ENCODE measurements at places on chromosomes 2 and 18.
A peak's percentile ranks its signal among the peaks of the same experiment; 100 is the strongest.

GRCh38 chr18:41922841-41923240 lies 32.2 kb upstream of the PIK3C3 start:
- no peak for DNase-seq

- DNase-seq, result no peak
These were observed 46.1 kb upstream of the DAPL1 start for GRCh38 chr2:158748926-158749590.

- DNase-seq, result no peak
These were observed 82.8 kb upstream of the TMEM18 start for GRCh38 chr2:760001-760400.

DNA sequence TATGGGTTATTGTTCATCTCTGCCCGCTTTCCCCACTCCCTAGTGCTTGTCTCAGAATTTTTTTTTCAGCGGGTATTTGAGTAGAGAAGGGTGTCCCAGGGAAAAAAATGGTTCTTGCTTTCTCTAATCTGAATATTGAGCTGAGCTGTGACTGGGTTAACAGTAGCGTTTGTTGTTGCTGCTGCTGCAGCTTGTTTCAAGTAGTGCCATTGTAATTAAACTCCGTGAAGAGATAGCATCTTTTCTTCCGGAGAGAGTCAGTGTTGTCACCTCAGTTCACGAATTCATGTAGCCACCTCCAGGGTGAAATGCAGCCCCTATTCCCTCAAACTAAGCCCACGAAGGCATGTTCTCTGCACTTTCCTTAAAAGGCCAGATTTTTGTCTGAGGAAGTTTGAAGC lies 1.5 kb upstream of the AAK1 start:
- DNase-seq, result peak; percentile 71

- DNase-seq, result peak; percentile 2
These were observed 187.6 kb downstream of the ARHGAP28 start for GRCh38 chr18:6917072-6917471.

DNA sequence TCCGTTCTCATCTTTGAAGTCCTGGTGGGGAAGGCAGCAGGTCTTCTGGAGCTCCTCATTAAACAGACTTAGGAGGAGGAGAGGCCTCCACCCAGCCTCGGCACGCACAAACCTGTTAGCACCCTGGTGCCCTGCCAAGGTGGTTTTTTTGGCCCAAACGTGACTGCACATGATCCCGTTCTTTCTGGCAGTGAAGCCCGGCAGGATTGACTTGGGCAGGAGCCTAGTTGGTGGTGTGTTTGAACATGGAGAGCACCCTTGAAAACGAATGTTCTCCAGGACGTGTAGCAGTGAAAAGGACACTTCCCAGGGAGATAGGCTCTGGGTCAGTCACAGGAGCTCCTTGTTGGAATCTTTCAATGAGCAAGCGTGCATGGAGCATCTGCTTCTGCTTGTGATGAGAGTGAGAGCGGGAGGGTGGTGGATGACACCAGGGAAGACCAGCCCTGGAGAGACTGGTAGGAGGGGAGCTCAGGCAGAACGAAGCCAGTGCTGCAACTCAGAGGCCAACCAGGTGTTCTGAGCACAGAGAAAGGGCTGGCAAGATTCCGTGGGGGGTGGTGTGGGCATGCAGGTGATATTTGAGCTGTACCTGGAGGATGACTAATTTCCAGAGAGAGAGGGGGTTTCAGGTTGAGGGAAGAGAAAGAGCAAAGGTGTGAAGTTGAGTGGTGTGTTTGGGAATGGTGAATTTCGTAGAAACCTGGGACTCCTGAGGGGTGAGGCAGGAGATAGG lies 73.8 kb downstream of the TANC1 start:
- no peak for DNase-seq
